ENCODE measurements at places on chromosomes 4 and X.

DNA sequence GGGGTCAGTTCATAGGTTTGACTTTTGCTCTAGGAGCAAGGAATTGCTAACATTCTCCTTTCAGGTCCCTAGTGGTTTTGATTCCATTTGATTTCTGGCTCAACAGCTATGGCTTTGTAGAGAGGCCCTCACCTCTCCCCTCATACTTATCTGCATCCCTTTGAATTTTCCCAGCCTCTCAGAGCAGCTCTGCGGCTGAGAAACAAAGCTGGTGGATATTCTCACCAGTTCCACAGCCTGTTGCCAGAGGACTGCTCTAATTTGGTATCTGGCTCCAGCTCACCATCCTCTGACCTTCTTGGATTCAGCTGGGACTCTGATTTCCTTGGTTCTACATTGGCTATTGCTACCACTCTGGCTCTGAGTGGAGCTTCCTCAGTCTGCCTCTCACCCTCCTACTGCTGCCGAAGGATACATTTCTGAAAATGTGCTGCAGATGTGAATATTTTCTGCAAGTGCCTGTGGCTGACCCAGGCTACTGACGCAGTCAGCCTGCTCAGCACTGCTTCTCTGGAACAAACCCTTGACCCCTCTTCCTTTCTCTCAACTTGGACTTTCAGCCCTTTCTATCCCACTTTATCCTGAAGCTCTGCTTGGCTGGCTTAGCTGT lies 110.9 kb upstream of the ENPEP start:
- DNase-seq = no peak

DNA sequence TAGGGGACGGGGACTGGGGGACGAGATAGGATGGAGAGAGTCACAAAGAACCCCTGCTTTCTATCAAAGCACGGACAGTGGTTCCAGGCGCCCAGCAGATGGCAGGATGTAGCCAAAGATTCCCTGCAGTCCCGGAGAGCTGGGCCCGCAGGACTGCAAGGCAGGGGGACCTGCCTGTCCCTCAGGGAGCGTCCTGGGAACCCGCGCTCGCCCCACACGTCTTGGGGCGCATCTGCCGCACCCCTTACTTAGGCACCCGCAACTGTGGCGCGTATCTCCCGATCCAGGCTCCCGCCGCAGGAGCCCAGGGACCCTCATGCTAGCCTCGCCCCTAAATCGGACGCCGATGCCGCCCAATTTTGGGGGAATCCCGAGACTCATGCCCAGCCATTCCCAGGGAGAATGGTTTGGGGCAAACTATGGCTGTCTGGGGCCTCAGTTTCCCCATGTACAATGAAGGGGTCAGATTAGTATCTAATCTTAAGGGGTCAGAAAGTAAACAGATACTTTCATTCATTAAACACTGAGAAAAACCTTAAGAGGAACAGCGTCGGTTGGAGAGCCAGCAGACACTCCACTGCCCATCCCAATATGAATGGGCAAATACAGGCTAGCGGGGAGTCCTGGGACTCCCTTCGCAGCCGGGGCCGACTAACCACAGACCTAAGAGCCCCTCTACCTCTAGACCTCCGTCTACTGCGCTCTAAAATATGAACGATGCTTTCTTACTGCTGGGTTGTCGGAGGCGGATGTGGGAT lies 581 bp upstream of the STK32B start:
- DNase-seq = peak; percentile 14

DNA sequence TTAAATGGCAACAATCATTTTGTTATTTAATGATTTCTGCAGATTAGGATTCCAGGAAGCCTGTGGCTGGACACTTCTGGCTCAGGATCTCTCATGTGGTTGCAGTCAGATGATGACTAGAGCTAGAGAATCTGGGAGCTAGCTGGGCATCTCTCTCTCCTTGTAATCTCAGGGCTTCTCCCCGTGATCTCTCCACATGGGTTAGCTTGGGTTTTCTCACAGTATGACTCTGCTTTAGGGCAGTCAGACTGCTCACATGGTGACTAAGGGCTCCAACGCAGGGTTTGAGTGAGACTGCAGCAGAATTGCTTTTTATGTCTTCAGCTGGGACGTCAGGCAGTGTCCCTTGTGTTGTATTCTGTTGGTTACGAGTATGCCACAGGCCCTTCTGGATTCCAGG lies 361.4 kb downstream of the CBLL2 start:
- DNase-seq = no peak

DNA sequence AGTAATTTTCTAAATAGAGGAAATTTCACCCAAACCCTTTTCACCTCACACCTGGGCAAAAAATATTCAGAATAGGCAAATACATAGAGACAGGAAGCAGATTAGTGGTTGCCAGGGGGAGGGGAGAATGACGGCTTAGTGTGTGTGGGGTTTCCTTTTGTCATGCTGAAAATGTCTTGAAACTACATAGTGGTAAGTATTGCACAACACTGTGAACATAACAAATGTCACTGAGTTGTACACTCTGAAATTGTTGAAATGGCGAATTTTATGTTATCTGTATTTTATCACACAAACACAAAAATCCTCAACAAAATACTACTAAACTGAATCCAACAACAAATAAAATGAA lies 60.7 kb upstream of the PLAC1 start:
- no peak for DNase-seq

- DNase-seq = peak; percentile 16
These were observed 760 bp downstream of the TMEM165 start for GRCh38 chr4:55396308-55397125.

DNA sequence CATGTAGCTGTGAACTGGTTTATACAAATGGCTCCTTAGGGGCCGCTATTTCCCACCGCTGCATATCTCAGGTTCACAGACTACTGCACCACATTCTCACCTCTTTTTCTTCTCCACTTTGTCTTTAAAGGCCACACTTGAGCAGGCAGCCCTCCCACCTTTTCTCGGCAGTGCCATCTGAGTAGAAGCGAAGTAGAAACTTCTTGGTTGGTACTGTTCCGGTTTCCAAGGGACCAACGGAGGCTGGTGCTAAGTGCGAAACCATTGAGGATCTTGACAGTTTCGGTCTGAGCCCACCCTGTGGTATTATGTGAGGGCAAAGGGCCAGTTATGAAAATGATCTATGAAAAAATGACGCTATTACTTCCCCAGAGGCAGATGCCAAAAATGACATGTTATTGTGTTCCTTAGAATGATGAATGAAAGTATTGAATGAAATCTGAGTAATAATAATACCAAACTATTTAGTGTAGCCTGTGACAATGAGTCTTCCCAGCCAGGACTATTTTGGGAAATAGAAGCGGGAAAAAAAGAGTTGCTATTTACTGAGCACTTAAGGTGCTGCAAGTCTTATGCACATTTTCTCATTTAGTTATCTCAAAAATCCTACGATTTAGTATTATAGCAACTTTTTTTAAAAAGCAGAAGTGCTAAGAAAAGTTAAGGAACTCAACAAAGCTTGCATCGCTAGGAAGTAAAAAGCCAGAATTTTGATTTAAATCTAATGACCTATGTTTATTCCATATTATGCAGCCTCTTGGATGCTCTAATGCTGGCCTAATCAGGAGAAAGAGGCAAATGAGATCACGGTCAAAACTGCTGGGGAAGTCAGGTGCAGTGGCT lies 29.6 kb upstream of the CHRNA9 start:
- DNase-seq = no peak

DNA sequence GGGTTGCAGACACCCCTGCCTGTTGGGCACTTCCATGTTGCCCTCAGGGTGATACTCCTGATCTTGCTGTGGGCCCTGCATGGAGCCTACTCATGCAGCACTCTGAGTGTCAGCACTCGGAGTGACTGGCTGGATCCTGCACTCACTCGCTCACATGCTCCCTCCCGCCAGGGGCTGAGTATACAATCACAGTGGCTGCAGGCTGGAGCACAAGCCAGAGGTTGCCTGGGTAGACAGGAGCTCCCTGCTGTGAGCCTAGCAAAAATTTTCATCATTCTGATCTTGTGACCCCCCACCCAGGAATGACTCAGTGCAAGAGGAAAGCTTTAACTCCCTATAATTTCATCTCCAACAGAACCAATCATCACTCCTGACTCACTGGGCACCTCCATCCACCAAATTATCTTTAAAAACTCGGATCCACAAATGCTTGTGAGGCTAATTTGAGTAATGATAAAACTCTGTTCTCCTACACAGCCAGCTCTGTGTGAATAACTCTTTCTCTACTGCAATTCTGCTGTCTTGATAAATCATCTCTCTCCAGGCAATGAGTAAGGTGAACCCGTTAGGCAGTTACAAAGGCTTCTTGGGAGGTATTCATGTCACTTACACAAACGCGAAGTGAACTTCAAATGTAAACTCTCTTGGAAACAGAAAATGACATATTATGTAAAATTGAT lies 1180.8 kb upstream of the PABPC4L start:
- no peak for DNase-seq

DNA sequence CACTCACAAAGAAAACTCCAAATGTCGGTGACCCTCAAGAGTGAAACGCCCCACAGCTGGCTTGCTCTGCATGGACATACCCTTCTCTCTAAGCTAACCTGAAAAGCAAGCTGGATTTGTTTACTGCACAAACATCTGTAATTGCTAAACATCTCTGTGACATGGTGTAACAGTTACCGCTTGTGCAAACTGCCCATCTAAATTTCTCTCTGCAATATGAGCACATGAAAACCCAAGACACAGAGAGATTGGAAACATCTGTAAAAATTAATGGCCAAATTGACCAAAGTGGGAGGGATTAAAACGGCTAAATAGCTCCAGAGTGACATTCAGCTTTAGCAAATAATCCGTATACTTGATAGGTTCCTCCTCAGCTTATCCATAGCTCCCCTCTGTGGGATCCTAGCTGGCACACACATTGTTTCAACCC lies 155.0 kb upstream of the MAP3K15 start:
- DNase-seq = no peak

DNA sequence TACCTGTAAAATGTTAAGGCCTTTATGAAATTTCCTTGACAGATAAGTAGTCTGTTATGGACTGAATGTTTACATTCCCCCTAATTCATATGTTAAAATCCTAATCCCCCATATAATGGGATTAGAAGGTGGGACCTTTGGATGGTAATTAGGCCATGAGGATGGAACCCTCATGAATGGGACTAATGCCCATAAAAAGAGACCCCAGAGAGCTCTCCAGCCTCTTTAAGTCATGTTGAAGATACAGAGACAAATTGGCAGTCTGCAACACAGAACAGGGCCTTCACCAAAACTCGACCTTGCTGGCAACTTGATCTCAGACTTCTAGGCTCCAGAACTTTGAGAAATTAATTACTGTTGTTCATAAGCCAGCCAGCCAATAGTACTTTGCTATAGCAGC lies 1344.5 kb upstream of the PCDH7 start:
- no peak for DNase-seq

- no peak for DNase-seq
These were observed 127.0 kb downstream of the IL15 start for GRCh38 chr4:141763374-141763773.

DNA sequence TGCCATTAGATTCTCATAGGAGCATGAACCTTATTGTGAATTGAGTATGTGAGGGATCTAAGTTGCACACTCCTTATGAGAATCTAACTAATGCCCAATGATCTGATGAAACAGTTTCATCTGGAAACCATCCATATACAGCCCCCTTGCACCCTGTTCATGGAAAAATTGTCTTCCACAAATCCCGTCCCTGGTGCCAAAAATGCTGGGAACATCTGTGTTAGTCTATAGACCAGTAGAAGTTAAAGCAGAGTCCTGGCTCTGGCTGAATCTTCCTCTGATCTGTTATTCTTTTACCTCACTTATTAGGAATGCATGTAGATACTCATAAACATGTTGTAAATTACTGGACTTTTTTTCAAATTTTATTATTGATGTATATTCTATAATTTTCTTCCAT lies 29.2 kb downstream of the SULT1B1 start:
- DNase-seq = no peak

DNA sequence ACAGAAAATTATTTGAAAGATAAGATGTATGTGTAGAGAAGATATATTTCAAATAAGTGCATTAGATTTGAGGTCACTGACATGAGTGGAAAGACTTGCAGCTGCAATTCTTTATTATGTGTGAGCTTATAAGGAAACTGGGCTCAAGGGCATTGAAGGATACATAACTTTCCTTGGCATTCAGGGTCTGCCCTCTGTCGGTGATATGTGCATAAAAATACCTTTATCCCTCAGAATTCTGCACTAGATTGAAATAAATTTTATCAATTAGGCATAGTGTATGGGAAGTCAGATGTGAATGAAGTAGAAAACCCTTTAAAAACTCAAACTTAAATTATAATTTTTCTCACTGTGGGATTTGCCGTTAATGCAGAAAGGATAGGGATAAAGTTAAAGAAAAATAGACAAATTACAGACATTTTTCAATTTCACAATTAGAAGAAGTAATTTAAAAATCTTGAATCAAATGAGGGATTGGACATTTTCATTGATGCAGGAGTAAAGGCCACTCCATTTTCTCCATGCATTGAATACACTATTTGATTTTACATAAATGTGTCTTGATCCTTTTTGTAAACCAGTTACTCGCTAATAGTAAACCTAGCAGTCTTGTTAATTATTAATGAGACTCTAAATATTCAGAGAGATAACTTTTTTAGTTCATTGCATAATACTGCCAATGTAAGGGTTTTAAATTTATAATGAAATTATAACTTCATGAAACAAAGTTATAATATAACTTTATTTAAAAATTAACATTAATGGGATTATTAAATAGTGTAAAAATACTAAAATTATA lies 21.0 kb upstream of the ETNPPL start:
- DNase-seq = no peak

- DNase-seq = no peak
These were observed 19.3 kb downstream of the DDIT4L start for GRCh38 chr4:100170986-100171385.

DNA sequence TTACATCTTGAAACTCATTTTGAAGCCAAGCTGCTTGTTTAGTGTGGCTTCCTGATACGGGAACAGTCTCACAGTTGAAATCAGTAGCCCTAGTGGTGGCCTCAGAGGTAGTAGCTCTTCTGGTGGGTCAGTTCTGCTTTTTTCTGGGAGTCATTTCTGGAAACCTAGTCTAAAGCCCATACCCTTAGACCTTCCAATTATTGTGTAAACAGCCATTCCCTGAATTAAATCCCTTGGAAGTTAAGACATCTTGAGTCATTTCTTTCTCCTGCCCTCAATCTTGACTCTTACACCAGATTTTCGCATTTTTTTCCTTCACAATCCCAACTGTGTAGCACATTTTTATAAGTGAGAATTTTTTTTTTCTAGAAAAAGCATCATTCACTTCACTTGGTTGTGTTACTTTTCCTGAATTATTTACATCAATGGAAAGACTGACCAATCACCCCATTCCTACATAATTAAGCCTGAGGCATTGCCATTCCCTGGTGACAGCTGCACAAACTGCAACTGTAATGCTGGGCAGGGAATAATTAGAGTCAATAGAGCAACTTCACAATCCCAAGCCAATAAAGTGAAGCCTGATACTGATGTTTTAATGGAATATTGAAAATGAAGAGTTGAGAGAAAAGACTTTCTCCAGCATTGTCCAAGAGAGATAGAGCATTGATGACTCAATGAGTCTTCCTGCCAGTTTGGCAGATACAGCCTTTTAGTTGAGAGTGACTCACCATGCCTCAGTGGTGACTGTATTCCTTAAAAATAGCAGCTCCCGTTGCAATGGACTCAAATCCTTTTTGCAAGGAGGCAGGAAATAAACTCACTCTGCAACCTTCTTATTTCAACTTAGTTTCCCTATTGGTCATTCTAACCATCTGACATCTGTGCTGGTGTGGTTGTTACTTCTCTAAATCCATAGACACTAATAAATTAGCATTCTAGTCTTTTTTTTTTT lies 13.0 kb upstream of the SEPSECS start:
- no peak for DNase-seq

GRCh38 chr4:4270529-4270928 lies 19.4 kb downstream of the LYAR start:
- no peak for DNase-seq
